ENCODE measurements at places on chromosomes 13 and 19.

- no peak for DNase-seq
Measured at GRCh38 chr13:37488726-37489125, 109.8 kb downstream of the POSTN start.

DNA sequence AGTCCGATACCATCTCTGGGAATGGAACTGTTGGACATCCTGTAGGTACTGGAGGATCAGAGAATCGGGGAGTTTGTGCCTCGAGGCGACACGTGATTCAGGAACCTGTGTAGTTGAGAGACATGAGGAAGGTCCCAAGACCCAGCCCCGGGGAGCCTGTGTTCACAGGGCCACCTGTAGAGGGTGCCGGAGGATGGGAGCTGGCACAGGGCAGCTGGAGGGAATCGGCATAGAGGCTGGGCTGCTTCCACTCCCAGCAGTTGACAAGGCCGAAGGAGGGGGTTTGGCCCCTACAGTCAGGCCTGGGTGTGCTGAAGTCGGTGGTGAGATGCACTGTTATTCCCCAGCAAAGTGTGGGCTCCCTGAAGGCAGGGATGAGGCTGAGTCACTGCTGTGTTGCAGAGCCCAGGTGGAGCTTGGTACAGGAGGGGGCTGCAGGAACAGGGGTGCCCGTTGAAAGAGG lies 2.5 kb upstream of the ISYNA1 start:
- DNase-seq: peak; percentile 15

- no peak for DNase-seq
Measured at GRCh38 chr13:95434111-95434510, 118.4 kb upstream of the CLDN10 start.

DNA sequence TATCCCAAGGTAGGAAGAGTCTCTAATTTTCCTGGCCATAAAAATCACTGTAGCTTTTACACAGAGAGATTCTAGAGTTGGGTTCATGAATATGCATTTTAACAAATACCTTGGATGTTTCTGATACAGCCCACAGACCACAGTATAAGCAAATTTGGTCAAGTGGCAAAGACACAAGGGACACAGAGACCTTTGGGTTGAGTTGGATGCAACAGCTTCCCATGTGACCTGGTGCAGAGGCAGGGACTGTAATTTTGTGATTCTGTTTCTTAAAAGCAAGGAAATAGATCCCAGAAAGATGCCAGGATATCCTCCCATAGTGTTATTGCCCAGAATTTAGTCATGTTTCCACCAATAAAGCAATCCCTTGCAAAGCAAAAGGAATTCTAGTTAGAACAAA lies 27.0 kb downstream of the FPR3 start:
- no peak for DNase-seq

- no peak for DNase-seq
Measured at GRCh38 chr13:95656386-95657015, 12.0 kb upstream of the DZIP1 start.

GRCh38 chr19:47776568-47776967 lies 1.9 kb upstream of the SELENOW start:
- DNase-seq: no peak

GRCh38 chr19:39212375-39212742 lies 8.3 kb upstream of the SYCN start:
- no peak for DNase-seq

DNA sequence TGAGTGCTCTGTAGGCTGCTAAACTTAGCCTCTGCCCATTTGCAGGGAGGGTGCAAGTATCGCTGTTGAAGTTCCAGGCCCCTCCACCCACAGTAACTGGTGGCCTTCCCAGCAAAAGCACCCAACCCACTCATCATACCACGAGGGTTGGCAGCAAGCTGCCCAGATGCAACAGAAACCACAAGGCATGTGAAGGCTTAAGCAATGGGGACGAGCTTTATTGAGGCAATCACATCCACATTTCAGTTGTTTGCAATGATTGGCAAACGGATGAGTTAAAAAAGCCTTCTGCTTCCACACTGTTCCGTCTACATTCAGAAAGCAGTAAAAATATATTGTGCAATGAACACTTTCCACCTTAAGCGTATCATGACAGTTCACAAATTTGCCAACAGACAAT lies 10.3 kb downstream of the GJB6 start:
- no peak for DNase-seq

- no peak for DNase-seq
Measured at GRCh38 chr19:30229525-30230174, 142.5 kb upstream of the ZNF536 start.

DNA sequence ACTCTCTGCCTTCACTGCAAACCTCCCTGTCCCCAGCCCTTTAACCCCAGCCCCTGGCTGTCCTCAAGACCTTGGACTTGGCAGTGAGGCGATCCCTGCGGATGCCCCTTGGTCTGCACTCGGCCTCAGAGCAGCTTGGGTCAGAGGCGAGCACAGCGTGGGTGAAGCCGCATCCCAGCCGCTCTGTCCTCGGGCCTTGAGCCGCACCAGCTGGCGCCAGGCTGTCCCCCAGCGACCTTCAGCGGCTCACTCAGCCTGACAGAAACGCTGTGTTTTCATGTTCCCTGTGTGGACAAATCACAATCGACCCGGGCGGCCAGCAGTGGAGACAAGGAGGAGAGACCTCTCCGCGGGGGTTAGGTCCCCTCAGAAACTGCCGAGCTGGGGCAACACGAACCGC lies 52.0 kb downstream of the GNG7 start:
- no peak for DNase-seq

DNA sequence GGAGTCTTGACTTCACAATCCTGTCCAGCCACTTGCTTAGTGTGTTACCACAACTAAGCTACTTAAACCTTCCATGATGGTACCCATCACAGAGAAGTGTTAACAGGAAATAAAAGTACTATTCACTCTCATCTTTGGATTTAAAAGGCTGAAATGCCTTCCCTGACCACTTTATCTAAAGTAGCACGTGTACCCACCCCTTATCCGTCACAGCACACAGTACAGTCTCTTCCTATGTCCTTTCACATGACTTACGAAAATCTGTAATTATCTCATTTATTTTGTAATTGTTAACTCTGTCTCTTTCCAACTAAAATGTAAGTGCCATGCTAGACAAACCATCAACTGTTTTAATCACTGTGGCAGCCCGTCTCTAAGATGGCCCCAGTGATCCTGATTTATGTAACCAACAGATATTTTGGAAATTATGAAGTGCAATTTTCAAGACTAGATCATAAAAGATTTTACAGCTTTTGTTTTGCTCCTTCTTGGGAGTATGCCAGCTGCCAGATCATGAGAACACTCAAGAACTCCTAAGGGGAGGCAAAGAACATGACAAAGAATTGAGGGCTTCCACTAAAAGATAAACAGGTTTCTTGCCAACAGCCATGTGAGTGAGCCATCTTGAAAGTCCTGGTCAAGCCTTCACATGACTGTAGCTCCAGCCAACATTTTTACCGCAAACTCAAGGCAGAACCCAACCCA lies 44.9 kb downstream of the DIAPH3 start:
- DNase-seq: no peak

All from NCI-H1694 (cell line).